ENCODE measurements at places on chromosomes 11 and 22.

GRCh38 chr22:36211237-36211861 is 9.7 kb upstream of the APOL4 start:
- peak; percentile 11 for DNase-seq

DNA sequence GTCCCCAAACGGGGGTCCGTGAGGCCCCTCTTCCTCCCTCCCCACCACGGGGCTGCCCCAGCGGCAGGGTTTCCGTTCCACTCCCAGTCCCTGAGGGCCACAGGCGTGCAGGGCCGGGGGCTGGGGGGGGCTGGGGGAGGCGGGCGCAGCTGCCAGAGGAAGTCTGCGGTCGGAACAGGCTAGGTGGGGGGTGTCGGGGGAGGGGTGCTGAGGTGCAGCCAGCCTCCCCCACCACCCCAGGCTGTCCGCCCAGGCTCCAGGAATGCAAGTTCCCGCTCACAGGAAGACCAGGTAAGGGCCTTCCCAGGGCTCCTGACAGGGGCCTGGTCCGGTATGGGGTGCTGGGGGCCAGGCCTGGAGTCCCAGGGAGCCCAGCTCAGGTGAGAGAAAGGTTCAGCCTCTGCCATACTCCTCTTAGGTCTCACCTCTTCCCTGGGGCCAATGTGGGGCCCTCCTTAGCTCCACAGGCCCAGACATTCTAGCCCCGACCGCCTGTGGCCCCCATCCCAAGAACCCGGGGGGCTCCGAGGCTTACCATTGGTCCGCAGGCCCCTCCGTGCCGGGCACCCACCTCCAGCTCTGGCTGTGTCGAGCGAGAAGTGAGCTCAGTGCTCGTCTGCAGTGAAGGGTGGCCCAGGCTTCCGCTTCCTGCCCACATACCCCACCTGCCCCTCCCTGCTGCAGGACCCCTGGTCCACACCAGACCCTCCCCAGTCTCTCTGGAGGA is at the start of gene PTPRCAP:
Gene PTPRCAP (minus strand): TSS at position 601 of the 727 bp plus-strand sequence. CDS start 63 bp downstream, at position 538.
- DNase-seq = no peak

- no peak for DNase-seq
Observed at GRCh38 chr11:28632338-28632737, 524.1 kb downstream of the METTL15 start.

GRCh38 chr11:100963375-100963774 is 166.2 kb downstream of the PGR start:
- DNase-seq = no peak

- DNase-seq = no peak
Observed at GRCh38 chr22:43412808-43413795, 1.3 kb downstream of the MPPED1 start.

DNA sequence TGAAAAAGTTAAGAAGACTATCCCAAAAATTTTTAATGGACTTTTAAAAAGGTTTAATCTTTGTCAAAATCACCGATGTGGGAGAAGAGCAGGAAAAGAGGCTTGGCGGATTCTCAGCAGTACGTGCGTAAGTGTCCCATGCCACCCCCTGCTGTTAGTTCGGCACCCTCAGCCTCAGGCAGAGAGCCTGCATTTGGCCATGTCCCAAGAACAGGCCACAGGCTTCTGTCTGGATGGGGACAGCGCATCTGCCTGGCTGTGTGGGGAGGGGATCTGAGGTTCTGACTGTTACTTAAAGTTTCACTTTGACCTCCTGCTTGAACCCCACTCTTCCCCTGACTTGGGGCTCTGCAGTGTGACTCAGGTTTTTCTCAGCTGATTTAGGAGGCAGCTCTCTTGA is 35.3 kb downstream of the EXT2 start:
- no peak for DNase-seq

GRCh38 chr22:30186510-30186909 is 60.0 kb downstream of the LIF start:
- DNase-seq = no peak

- DNase-seq = no peak
Observed at GRCh38 chr11:116837231-116838091, at the start of gene APOA1. APOA1 (minus strand) TSS chr11:116837622; CDS start chr11:116837387, 235 bp downstream.

DNA sequence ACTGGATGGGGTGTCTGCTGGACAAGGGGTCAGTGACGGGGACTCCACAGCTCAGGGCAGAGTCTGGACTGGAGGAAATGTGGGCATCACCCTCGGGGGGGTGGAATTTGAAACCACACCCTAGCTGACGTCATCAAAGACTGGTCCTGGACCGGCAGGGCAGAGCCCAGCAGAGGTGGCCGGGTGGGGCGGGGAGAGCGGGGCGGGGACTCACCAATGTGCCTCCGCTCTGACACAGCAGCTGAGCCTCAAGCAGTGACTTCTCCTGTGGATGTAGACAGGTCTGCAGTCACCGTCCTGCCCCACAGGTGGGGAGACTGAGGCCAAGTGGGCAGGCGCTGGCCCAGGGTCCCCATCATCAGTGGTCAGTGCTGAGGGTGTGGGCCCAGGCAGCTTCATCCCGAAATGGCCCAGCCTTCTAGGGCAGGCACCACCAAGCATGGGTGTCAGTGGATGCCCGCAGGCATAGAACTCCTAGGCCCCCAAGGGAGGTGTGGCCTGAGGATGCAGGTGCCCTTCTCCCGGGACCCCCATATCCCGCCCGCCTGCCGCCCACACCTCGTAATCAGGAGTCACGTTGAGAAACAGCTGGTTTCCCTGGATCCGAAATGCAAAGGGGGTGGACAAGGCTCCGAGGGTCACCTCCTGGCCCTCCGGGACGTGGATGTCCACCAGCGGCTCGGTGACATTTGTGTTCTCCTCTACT is 603 bp downstream of the CDHR5 start:
- DNase-seq = peak; percentile 47

DNA sequence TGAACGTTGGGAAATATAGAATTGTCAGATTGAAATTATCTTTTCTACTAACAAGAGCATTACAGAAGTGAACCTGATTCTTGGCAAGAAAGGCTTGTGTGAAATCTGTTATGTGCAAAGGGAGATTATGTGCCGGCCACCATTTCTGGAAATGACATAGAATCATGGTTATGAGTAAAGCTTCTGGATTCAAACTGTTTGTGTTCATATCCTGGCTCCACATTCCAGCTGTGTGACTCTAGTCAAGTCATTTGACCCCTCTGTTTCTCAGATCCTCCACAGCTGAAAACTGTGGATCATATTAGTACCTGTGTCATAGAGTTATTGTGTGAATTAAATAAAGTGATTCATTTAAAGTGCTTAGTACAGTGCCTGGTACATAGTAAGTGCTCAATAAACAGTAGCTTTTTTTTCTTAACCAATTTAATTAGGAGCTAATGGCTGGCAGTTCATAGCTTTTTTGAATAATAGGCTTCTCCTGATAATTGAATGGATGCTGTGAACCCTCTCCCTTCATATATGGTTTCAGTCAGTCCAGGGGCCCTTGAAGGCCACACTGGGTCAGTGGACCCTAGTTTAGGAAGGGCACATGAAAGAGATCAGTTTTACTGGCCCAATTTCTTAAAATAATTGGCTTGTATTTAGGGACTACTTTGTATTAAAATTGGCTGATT is 34.6 kb downstream of the EHF start:
- DNase-seq = peak; percentile 39

DNA sequence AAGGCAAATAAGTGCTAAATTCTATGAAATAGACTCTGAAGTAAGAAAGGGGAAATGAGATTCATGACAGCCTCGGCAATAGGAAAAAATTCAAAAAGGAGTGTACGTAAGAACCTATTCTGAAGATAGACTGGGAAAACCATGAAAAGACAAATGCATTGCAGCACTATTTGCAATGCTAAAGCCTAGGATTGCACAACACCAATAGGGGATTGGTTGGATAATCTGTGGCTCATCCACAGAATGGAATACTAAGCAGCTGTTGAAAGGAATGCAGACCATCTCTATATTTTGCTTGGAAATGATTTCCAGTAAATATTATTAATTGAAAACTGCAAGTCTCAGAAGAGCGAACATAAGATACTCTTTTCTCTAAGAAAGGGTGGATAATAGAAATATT is 91.7 kb upstream of the CLMP start:
- DNase-seq = peak; percentile 50

- DNase-seq = no peak
Observed at GRCh38 chr22:22786301-22787115, 101.1 kb upstream of the IGLL5 start.

- DNase-seq = no peak
Observed at GRCh38 chr11:62050716-62051115, 73.1 kb upstream of the INCENP start.

GRCh38 chr11:22432291-22433093 is 94.3 kb downstream of the SLC17A6 start:
- DNase-seq = no peak

DNA sequence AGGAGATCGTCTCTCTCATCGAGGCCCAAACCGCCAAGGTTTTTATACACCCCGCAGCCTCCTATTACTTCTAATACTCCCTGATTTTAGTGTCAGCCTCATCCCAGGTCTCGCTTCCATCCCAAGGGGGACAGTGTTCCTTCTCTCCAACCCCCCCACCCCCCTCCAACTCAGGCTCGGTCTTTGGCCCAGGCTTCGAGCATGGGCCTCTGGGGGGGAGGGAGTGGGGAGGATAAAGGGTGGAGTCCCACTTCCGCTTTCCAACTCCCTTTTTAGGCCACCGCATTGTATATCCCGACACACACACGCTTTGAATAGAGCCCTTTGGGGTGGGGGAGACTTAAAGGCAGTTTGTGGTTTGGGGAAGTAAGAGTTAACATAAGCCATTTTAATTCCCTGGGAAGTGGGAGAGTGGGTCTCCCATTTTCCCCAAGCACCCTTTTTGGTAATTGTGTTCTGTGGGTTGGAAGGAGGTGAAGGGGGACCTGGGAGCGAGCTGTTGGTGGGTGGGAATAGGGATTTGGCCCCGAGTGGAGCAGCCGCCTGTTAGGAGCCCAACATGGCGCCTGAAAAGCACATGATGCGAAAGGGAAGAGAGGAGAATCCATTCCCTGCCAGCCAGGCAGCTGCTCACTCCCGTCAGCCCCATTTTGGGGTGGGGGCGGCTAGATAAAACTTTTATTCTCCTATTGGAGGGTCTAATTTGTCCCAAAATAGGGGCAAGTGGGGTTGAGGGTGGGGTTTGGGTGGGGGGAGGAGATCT is 844 bp downstream of the PCF11 start:
- DNase-seq = peak; percentile 35

GRCh38 chr11:74280494-74280893 is 30.9 kb downstream of the P4HA3 start:
- no peak for DNase-seq

DNA sequence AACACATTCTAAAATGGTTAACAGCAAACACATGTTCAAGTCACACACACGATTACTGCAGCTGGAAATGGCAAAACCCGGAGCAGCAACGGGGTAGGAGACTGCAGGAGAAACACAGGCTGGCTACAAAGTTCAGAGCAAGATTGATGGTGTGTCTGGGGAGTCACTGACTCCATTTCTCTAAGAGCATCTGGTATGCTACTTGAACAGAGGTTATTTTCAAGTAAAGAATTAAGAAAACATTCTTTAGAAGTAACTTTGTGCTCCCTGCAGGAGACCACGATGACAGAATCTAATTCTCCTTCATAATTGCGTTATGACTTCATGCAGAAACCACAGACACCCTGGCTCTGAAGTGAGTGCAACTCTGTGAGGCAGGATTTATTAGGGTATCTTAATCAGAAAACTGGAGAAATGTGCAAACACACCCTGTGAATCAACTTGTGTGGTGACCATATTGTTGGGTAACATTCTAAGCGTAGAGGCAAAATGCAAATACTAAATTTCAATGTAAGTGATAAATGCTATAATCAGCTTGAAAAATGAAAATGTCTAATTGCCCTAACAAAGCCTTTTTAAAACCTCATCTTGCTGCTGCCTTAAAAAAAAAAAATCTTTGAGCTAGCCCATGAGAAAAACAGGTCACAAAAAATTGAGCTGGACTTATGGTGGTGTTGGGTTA is 303.0 kb downstream of the CADM1 start:
- DNase-seq = peak; percentile 87

All from AG08395 (cell line).